Hematopoietic multipotent progenitor cell treated with erythropoietin and hydrocortisone succinate and interleukin-3 and kit ligand, for 15 days (in vitro differentiated cells): ENCODE measurements at places on chromosomes 4 and X.

GRCh38 chr4:159227378-159227777, 124.5 kb downstream of the RAPGEF2 start:
- DNase-seq = no peak

GRCh38 chr4:127781300-127782024, 660 bp upstream of the HSPA4L start:
- DNase-seq = no peak

DNA sequence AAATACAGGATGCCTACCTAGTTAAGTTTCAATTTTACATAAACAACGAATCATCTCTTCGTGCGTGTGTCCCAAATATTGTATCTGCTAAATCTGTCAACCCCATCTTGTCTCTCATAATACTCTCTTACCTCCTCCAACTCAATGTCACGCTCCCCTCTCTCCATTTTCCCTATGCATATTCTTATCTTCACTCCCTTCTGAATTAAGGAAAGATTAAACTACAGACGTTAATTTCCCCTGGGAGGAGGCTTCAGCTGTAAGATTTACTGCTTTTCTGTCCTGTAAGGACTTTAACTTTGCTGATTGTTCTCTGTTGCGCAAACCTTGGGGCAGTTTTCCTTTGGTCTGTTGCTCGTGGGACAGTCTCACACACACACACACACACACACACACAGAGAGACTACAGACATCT, 455 bp upstream of the ABCB7 start:
- no peak for DNase-seq

DNA sequence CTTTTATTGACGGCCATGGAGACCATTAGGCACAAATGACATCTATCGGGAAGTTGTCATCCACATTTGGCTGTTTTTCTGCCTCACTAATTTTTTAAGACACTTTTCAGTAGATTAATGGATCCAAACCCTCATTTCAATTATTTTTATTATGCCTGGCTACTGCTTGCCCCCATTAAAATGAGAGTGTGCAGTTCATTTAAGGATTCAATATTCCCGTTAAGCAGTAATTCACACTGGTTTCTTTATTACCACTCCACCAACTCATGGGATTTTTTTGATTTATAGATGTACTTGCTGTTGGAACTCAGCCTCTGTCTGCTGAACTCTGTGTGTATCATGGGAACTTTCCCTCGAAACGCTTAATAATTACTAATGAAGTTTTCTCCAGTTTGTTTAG, 291.8 kb upstream of the PRKX start:
- DNase-seq = no peak

- no peak for DNase-seq
Measured at GRCh38 chrX:73215246-73215645, 595 bp upstream of the NAP1L2 start.

DNA sequence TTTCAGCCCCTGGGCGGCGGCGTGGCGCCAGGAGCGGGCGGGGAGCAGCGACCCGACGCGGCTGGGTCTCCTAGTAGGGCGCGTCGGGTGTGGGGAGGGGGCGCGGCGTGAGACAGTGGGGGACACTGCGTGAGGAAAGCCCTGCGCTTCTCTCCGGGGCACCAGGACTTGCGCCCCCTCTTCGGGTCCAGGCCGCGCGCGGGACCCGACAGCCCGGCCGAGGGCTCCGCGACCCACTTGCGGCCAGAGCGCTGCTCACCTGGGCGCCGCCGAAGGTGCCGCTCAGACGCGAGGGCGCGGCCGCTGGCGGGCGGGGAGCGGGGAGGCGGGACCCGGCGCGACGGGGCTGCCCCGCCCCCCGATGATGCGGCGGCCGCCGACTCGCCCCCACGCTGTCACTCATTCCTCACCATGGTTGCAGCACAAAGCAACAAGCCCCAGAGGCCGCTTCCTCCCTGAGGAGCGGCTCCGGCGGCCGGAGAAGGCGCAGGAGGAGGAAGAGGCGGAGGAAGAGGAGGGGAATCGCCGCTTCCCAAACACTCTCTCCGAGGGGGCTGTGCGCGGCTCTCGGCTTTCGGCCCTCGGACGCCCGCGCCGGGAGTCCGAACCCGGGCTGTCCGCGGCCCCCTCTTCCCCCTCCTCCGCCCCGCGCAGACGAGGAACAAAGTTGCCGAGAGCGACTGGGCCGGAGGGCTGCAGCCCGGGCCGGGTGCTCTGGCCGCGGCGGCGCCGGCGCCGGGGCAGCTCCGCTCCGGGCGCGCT, at the start of gene RAPGEF2:
Gene RAPGEF2, plus strand, starts transcription at position 458 of the 762 bp plus-strand sequence. CDS start 1,084 bp downstream, outside the sequence.
- DNase-seq = peak; percentile 92

DNA sequence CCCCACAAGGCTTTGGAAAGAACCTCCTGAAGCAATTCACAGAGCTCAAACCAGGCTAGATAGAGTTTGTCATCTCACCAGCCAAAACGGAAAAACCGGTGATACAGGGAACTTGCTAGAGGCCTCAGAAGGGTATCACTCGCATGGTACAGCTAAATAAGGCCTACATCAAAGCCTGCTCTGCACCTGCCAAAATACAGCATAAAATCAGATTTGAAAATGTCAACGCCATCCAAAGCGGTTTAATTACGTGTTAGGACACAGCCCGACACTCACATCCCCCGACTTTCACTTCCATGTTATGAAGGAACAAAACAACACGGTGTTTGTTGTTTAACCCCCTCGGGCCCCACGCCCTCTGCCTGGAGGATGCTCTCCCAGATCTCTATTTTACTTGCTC, 65.0 kb downstream of the MAPK10 start:
- no peak for DNase-seq

DNA sequence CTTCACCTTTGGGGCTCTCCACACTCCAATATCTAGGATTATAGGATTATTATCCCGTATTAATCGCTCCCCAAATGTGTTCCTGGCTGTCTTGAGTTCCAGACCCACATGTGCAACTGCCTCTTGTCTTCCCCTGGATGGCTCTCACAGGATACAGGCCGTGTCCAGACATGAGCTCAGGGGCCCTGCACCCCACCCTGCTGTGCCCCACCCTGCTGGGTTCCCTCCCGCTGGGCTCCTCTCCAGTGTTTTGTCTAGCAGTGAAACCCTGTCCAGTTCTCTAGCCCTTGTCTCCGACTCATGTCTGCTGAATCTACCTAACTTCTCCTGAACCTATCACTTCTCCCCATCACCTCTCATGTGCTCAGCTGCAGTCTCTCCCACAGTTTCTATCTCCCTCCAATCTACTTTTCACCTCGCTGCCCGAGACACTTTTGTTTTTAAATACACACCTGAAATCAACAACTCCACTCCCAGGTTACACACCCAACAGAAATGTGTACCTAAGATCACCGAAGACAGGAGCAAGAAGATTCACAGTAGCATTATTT, 2.0 kb downstream of the RNF212 start:
- DNase-seq = no peak

DNA sequence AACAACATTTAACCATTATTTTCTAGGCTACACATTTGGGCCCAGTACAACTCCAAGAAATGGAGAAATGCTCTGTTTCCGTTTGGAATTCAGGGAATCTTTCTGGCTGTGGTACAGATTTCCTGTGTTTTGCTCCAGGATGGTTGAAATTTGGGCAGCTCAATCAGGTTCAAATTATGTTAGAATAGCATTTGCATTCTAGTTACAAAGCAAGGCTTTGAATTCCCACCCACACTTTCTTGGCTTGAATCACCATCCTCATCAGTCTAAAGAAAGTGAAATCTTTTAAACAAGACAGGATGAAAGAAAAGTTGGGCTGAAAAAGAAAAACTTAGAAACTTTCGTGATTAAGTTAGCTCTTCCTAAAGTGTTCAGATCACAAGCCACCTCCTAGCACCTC, 98.1 kb upstream of the VCX3B start:
- no peak for DNase-seq

DNA sequence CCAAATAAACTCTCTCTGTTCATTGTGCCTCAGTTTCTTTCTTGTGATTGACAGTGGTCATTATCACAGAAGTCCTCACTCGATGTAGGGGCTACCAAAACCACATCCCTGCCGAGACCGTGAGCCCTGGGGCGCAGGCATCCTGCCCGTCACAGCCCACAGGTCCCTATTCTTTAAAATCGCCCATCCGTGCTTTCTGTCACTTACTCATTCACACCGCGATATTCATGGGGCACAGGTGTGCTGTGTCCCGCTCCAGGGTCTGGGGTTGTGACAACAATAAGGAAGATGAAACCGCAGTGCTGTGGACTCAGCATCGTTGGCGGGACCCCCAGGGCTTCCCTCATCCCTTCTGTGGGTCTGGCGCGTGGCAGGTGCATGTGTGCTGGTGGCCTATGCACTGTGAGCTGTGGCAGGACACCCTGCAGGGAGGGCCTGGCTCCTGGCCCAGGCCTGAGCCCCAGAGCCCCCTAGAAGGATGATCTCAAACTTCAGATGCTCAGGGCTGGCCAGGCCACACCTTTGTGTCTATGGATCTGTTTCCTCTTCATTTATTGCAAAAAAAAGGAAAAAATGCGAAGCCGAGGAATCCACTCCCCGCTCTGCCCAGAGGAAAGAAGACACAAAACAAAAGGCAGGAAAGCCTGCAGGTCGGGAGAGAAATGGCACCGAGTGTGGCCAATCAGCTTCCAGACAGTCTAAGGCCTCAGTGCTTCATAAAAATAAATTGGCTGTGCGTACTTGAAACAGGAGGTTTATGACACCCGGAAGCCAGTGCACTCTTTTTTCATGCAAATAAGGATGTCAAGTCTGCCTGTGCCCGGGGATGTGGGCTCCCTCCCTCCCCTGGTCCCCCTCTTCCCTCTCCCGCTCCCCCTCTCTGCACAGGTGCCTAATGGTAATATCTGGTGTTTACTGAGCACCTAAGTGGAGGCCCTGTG, 109.5 kb upstream of the ADRA2C start:
- DNase-seq = no peak

DNA sequence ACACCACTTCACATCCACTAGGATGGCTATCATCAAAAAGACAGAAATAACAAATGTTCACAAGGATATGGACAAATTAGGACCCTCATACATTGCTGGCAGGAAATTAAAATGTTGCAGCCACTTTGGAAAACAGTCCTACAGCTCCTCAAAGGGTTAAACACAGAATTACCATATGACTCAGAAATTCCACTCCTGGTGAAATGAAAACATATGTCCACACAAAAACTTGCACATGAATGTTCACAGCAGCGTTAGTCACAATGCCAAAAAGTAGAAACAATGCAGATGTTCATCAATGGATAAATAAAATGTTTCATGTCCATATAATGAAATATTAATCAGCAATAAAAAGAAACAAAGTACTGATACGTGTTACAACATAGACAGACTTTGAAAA, 15.1 kb downstream of the S100G start:
- DNase-seq = no peak

- DNase-seq = no peak
Measured at GRCh38 chr4:168037676-168038075, 54.7 kb upstream of the ANXA10 start.

DNA sequence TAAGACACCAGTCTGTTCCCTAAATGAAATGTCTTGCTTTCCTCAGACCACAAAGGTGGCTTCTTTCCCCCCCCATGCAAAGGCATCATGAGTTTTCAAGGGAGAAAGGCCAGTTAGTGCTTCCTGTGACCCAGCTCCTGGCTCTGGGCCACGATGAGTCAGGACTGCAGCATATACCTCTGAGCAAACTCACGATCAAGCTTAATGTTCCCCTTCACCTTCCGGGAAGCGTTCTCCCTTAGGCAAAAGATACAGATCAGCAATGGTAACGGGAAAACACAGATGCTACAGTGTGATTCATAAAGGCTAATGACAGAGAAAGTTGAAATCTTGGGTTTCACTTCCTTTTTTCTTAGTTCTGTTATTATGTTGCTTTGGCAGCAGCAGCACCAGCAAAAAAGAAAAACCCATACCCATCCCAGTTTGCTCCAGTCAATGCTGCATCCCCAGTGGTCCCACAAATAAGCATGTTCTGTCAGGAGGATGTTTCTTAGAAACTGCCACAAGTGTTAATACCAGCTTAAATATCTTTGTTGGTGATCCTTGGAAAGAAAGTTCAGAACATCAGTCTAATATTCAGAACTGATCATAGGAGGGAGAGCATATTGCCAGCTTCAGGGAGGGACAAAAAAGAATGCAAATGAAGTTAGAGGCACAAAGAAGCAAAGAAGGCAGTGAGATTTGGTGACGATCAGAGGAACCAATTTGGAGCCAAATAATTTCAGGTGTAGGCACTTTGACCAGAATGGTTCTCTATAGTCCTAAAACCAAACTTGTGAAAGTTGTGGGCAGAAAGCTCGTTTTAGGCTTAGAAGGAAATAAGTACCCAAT, 41.2 kb downstream of the LONRF3 start:
- DNase-seq = no peak

DNA sequence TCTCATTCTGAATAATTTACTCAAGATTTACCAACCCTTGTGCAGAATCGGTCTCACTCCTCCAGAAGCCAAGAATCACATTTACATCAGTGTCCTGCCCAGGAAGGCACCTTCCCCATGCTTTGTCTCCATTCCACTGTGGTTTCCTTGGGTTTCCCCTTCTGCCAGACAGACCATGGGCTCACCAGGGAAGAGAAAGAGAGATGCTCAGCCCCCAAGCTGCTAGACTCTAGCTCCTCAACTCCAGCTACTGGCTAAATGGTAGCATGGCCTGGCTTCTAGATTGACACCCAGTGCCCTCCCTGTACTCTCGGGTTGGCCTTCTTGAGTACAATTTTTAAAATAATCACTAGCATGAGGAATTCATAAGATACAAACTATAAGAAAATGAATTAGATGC, 12.9 kb downstream of the TLR10 start:
- no peak for DNase-seq

GRCh38 chrX:118216509-118216908, 99.9 kb upstream of the KLHL13 start:
- no peak for DNase-seq

DNA sequence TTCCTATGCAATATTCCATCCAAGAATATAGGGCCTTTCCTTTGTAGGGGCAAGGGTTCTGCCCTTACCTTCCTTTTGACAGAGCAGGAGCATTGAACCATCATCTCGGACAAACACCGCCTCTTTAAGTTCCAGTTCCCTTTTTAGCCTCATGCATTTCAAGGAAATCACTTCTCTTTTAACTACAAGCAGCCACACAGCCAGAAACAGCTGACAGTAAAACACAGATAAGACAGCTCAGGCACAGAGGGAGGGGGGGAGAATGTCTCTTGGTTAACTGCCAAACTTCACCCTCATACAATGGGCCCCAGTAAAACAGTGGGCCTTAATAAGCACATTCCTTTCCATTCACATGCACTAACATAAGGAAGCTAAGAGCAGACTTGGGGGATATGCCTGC, 648.3 kb downstream of the GABRG1 start:
- no peak for DNase-seq

DNA sequence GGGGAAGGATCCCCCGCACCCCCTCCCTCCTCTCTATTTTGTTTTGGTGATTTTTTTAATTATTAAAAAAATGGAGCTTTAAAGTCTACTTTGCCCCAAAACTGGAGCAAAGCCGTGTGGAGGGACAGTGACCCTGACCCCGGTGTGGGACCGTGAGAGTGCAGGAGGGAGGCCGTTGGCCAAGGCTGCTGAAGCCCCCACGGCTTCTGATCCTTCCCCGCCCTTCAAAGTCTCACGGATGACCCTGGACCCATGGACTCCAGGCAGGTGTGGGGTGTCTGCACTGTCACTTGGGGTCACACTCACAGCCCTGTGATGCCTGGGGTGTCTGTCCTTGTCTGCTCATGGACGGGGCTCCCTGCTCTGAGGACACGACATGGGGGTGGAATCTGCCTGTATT, 133.3 kb downstream of the CPZ start:
- DNase-seq = no peak
